ENCODE measurements at places on chromosomes 1 and 21. TPM values are rescaled to one million over a fixed set of nuclear protein-coding genes. Genes with fewer than 3 reads are reported as not detected.

GRCh38 chr1:10986525-10986890 lies 25.9 kb upstream of the TARDBP start:
- no peak overlapping the region for H3K4me3 ChIP-seq
- no peak for DNase-seq
- no peak overlapping the region for H3K27ac ChIP-seq
- H3K4me1 ChIP-seq, result no peaks in the 10 kb centered on the region

C1QA gene
- total RNA-seq, result not detected

GRCh38 chr1:85838238-85838637 lies 130.0 kb upstream of the ZNHIT6 start:
- no peaks in the 10 kb centered on the region for H3K27me3 ChIP-seq
- no peaks in the 10 kb centered on the region for H3K4me1 ChIP-seq
- no peak for DNase-seq
- no peak overlapping the region for H3K27ac ChIP-seq
- H3K36me3 ChIP-seq, result no peaks in the 10 kb centered on the region
- H3K4me3 ChIP-seq, result no peak overlapping the region

- H3K27ac ChIP-seq, result no peak overlapping the region
- H3K4me3 ChIP-seq, result no peak overlapping the region
- no peaks in the 10 kb centered on the region for H3K36me3 ChIP-seq
- no peaks in the 10 kb centered on the region for H3K4me1 ChIP-seq
- DNase-seq, result no peak
Measured at GRCh38 chr1:195434566-195435203, 1173.6 kb downstream of the KCNT2 start.

GRCh38 chr1:197464044-197464443 lies 196.0 kb downstream of the CRB1 start:
- no peaks in the 10 kb centered on the region for H3K4me1 ChIP-seq
- H3K4me3 ChIP-seq, result no peak overlapping the region
- DNase-seq, result no peak

- no peak overlapping the region for H3K27ac ChIP-seq
- no peaks in the 10 kb centered on the region for H3K4me1 ChIP-seq
- DNase-seq, result no peak
- H3K4me3 ChIP-seq, result no peak overlapping the region
- no peaks in the 10 kb centered on the region for H3K36me3 ChIP-seq
Measured at GRCh38 chr1:5298376-5298775, 644.0 kb downstream of the AJAP1 start.

- H3K4me3 ChIP-seq, result peak overlapping the region; percentile 86
- DNase-seq, result no peak
- peaks cover 45% of the 10 kb centered on the region for H3K4me1 ChIP-seq
- H3K36me3 ChIP-seq, result peaks cover 10% of the 10 kb centered on the region
Measured at GRCh38 chr1:15410223-15410883, 665 bp downstream of the EFHD2 start.

IL12RB2 gene
- 43.5 TPM for total RNA-seq

TNFRSF18 gene
- 47.8 TPM for total RNA-seq

- H3K36me3 ChIP-seq, result peaks cover 19% of the 10 kb centered on the region
- no peaks in the 10 kb centered on the region for H3K27me3 ChIP-seq
- no peak for DNase-seq
- H3K4me1 ChIP-seq, result peaks cover 55% of the 10 kb centered on the region
- H3K4me3 ChIP-seq, result peak overlapping the region; percentile 94
- peak overlapping the region; percentile 92 for H3K27ac ChIP-seq
Measured at GRCh38 chr21:46284733-46285132, 678 bp downstream of the MCM3AP start.

BRINP3 gene
- total RNA-seq, result not detected

GRCh38 chr1:87004857-87005256 lies 90.4 kb downstream of the HS2ST1 start:
- no peaks in the 10 kb centered on the region for H3K36me3 ChIP-seq
- DNase-seq, result no peak
- no peak overlapping the region for H3K27ac ChIP-seq

- H3K27ac ChIP-seq, result peak overlapping the region; percentile 10
- H3K4me1 ChIP-seq, result no peaks in the 10 kb centered on the region
Measured at GRCh38 chr21:46532080-46532479, 72.8 kb downstream of the S100B start.

DNA sequence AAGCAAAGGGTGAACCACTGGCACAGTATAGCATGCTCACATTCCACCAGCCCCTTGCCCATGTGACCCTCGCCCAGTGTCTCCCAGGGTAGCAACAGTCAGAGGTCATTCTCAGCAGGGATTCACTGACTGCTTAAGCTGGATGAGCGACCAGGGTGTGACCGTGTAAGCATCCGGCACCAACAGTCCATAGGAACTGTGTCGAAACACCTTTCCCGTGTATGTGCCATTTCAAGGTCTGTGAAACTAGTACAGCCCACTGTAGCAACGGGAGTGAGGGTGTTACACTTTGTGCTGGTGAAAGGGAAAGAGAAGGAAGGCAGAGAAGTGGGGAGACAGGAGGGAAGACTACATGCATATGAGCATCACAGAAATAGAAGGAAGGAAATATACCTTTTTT lies 10.8 kb downstream of the PIK3C2B start:
- no peaks in the 10 kb centered on the region for H3K27me3 ChIP-seq
- no peak overlapping the region for H3K4me3 ChIP-seq
- DNase-seq, result no peak
- peaks cover 2% of the 10 kb centered on the region for H3K4me1 ChIP-seq
- H3K27ac ChIP-seq, result no peak overlapping the region

GRCh38 chr1:210236386-210236839 lies 3.8 kb downstream of the SERTAD4 start:
- H3K4me3 ChIP-seq, result no peak overlapping the region
- peaks cover 14% of the 10 kb centered on the region for H3K4me1 ChIP-seq
- H3K27me3 ChIP-seq, result peaks cover 40% of the 10 kb centered on the region
- H3K36me3 ChIP-seq, result no peaks in the 10 kb centered on the region
- DNase-seq, result no peak

ETV3L gene
- total RNA-seq, result not detected

DNA sequence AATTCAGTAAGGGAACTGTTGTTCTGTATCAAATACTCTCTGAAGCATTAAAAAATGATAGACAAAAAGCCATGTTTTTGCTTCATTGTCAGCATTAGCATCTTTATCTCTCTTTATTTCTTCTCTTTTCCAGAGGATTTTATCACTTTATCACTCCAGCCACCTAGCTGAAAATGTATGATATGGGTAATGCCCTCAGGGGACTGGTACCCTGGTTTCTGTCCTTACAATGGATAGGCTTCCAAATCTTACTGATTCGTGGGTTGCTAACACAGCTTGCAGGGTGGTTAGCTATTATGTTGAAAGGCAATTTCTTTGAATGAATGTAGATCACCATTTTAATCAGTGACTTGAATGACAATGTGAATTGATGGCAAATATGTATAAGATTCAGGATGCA lies 23.3 kb upstream of the HRNR start:
- H3K27ac ChIP-seq, result no peak overlapping the region
- no peak overlapping the region for H3K4me3 ChIP-seq
- H3K4me1 ChIP-seq, result no peaks in the 10 kb centered on the region
- DNase-seq, result no peak

DNA sequence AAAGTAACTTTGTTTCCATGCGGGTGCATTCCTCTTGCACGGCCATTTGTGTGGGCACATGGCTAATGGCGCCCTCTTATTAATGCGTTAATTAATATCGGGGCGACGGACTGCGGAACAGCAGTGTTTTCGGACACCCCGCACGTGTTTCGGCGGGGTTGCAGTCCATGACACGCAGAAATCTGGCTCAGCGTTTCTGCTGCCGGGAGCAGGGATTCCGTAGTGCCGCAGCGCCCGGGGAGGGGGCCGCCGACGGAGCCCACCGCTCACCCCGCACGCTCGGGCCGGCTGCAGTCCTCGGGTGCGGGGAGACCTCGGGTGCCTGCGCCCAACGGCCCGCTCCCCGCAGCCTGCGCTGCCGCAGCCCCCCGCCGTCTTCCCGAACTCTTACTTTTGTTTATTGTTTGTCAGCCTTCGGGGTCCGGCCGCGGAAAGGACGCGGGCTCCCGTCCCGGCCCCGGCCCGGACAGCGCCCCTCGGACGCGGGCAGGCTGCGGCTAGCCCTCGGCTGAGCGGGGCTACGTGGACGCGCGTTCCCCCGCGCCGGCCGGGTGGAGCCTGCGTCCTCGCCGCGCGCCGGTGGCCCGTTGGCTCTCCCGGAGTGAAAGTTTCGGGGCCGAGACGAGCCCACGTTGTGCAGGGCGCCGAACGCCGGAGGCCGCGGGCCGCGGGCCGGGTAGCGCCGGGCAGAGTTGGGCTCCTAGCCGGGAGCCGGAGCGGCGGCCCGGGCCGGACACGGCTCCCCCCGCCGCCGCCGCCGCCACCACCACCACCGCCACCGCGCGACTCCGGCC lies 849 bp downstream of the NFIA start:
- no peak for DNase-seq
- no peaks in the 10 kb centered on the region for H3K36me3 ChIP-seq
- no peak overlapping the region for H3K27ac ChIP-seq
- H3K4me1 ChIP-seq, result peaks cover 39% of the 10 kb centered on the region
- peak overlapping the region; percentile 64 for H3K4me3 ChIP-seq

Data from CD4-positive, CD25-positive, alpha-beta regulatory T cell (primary cell).